ENCODE measurements at places on chromosomes 16 and 17. TPM values are rescaled to one million over a fixed set of nuclear protein-coding genes. Genes with fewer than 3 reads are reported as not detected.

GRCh38 chr16:73020409-73020884, 27.5 kb downstream of the ZFHX3 start:
- DNase-seq: peak; percentile 94
- H3K36me3 ChIP-seq: peaks cover 5% of the 10 kb centered on the region
- peak overlapping the region; percentile 64 for H3K4me3 ChIP-seq
- H3K27ac ChIP-seq: peak overlapping the region; percentile 95
- H3K4me1 ChIP-seq: peaks cover 89% of the 10 kb centered on the region
- no peaks in the 10 kb centered on the region for H3K27me3 ChIP-seq

GRCh38 chr16:31428279-31428597, at the start of gene COX6A2:
Gene COX6A2, minus strand, starts transcription at chr16:31428360. Its CDS starts 35 bp downstream, at chr16:31428325.
- no peak within 1 kb of the TSS for H3K27ac ChIP-seq
- no peak within 1 kb of the TSS for H3K4me3 ChIP-seq
- peaks cover 10% of the 10 kb centered on the region for H3K27me3 ChIP-seq
- no peaks in the 10 kb centered on the region for H3K36me3 ChIP-seq
- no peaks in the 10 kb centered on the region for H3K4me1 ChIP-seq
- no peak for DNase-seq

DNA sequence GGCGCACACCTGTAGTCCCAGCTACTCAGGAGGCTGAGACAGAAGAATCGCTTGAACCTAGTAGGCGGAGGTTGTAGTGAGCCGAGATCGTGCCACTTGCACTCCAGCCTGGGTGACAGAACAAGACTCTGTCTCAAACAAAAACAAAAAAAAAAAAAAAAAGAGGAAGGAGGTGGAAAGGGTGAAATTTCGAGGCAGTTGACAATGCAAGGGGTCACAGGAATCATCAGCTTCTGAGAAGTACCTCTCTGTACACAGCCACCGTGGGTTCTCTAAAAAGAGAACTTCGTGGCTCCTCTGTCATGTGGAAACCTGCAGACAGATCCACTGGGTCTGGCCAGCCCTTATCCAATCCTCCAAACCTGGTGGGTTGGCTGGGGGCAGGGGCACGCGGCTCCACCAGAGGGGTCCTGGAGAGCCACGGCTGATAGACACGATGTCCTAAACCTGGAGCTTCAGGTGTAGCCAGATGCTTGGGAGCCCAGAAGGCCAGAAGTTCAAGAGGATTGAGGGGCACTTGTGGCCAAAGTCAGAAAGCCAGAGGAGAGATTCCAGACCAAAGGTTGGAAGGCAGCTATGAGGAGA, 540 bp upstream of the CD300LF start:
- H3K36me3 ChIP-seq: no peaks in the 10 kb centered on the region
- H3K4me3 ChIP-seq: no peak overlapping the region
- H3K4me1 ChIP-seq: no peaks in the 10 kb centered on the region
- DNase-seq: no peak
- peaks cover 28% of the 10 kb centered on the region for H3K27me3 ChIP-seq

DNA sequence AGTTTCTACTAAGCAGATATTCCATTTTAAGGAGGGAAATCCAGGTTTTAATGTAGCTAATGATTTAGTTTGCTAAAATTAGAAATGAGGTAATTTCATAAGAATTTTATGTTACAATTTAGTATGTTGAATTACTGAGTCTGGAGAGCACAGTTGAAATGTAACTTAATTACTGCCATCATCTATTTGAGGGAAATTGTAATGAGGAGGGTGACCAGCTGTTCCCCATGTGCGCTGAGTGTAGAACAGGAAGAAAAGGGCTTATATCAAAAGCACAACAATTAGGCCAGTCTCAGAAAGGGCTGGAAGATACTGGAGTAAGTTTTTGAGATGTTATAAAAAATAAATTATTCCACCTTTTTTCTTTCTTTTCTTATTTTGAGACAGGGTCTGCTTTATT, 735.1 kb upstream of the GOT2 start:
- peaks cover 17% of the 10 kb centered on the region for H3K4me1 ChIP-seq
- no peak overlapping the region for H3K27ac ChIP-seq
- no peak overlapping the region for H3K4me3 ChIP-seq
- H3K36me3 ChIP-seq: no peaks in the 10 kb centered on the region

DNA sequence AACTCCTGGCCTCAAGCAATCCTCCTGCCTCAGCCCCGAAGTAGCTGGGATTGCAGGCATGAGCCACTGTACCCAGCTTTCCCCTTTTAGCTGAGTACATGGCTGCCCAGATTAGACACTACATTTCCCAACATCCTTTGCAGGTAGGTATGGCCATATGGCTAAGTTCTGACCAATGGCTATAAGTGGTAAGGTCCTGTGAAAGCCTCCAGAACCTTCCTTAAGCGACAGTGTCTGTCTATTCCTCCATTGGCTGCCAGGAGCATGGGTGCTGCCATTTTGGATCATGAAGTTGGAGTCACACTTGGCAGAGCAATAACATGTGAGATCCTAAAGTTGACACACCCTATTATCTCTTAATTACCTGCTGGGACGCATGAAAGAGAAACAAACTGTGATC, 24.4 kb upstream of the CRHR1 start:
- H3K4me3 ChIP-seq: no peak overlapping the region
- no peaks in the 10 kb centered on the region for H3K4me1 ChIP-seq
- no peaks in the 10 kb centered on the region for H3K36me3 ChIP-seq
- peaks cover 34% of the 10 kb centered on the region for H3K27me3 ChIP-seq

DNA sequence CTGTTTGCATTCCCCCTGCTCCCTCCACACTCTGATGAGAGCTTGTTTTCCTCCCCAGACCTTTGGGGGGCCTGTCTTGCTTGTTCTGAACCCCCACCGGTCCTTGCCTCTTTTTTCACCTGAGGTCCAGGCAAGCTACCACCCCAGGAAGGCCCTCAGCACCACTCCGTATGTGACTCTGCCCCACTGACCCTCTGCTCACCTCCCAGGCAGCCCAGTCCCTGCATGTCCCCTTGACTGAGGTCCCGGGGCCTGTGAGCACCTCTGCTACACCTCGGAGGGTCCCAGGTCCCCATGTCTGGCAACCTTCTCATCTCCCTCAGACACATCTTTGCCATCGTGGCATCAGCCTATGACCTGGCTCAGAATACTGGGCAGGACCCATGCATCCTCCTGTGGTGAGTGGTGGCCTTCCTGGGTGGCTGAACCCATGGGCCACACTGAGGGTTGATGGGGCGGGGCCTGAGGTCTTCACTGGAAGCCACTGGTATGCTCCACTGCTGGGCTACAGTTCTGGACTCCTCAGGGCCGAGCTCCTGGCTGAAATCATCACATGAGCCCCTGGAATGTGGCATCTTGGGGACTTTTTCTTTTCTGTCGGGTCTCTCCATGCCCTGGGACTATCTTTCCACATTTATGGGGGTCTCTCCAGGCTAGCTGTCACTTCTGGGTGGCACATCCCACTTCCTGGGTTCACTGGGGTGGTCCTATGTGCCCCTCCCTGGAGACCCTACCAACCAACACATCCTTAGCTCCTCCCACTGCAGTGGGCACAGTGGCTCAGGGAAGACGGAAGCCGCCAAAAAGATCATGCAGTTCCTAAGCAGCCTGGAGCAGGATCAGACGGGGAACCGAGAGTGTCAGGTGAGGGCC, 3.5 kb downstream of the MYO15B start:
- DNase-seq: no peak
- H3K36me3 ChIP-seq: no peaks in the 10 kb centered on the region
- peaks cover 2% of the 10 kb centered on the region for H3K27me3 ChIP-seq

DNA sequence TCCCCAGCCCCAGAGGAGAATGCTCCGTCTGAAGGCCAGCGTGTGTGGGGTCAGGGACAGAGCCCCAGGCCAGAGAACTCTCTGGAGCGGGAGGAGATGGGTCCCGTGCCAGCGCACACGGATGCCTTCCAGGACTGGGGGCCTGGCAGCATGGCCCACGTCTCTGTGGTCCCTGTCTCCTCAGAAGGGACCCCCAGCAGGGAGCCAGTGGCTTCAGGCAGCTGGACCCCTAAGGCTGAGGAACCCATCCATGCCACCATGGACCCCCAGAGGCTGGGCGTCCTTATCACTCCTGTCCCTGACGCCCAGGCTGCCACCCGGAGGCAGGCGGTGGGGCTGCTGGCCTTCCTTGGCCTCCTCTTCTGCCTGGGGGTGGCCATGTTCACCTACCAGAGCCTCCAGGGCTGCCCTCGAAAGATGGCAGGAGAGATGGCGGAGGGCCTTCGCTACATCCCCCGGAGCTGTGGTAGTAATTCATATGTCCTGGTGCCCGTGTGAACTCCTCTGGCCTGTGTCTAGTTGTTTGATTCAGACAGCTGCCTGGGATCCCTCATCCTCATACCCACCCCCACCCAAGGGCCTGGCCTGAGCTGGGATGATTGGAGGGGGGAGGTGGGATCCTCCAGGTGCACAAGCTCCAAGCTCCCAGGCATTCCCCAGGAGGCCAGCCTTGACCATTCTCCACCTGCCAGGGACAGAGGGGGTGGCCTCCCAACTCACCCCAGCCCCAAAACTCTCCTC, 10.4 kb downstream of the CX3CL1 start:
- no peak overlapping the region for H3K4me3 ChIP-seq
- DNase-seq: no peak
- no peak overlapping the region for H3K27ac ChIP-seq
- H3K27me3 ChIP-seq: no peaks in the 10 kb centered on the region
- H3K4me1 ChIP-seq: peaks cover 27% of the 10 kb centered on the region
- H3K36me3 ChIP-seq: no peaks in the 10 kb centered on the region

GRCh38 chr16:8583199-8583598, 7.1 kb downstream of the TMEM114 start:
- no peak for DNase-seq
- H3K36me3 ChIP-seq: no peaks in the 10 kb centered on the region
- no peak overlapping the region for H3K4me3 ChIP-seq
- peaks cover 20% of the 10 kb centered on the region for H3K27me3 ChIP-seq

- H3K27me3 ChIP-seq: no peaks in the 10 kb centered on the region
- DNase-seq: no peak
- no peaks in the 10 kb centered on the region for H3K36me3 ChIP-seq
- no peaks in the 10 kb centered on the region for H3K4me1 ChIP-seq
These were observed 521.8 kb downstream of the KCNJ2 start for GRCh38 chr17:70691150-70691549.

DNA sequence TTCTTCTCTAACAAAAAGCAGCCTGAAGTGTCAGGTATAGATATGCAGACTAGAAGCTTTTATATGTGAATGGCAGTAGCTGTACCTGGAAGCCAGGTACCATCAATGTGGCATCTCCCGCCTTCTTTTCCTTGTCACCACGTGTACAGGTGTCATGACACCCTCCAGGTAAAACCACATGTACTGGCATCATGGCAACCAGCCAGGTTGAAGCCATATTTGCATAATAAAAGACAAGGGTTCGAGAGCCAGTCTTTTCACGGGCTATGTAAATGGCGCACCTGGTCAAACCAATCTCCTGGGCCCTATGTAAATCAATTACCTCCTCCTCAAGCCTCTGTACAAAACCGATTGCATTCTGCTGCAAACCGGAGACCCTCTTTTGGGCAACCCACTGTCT, 541.3 kb downstream of the CDH11 start:
- H3K27me3 ChIP-seq: no peaks in the 10 kb centered on the region
- H3K4me3 ChIP-seq: no peak overlapping the region
- H3K36me3 ChIP-seq: no peaks in the 10 kb centered on the region
- H3K27ac ChIP-seq: no peak overlapping the region

- H3K36me3 ChIP-seq: no peaks in the 10 kb centered on the region
- peaks cover 3% of the 10 kb centered on the region for H3K4me1 ChIP-seq
- H3K27me3 ChIP-seq: peaks cover 4% of the 10 kb centered on the region
- DNase-seq: no peak
- no peak overlapping the region for H3K4me3 ChIP-seq
These were observed 38.7 kb downstream of the LAT start for GRCh38 chr16:29023279-29024277.

DNA sequence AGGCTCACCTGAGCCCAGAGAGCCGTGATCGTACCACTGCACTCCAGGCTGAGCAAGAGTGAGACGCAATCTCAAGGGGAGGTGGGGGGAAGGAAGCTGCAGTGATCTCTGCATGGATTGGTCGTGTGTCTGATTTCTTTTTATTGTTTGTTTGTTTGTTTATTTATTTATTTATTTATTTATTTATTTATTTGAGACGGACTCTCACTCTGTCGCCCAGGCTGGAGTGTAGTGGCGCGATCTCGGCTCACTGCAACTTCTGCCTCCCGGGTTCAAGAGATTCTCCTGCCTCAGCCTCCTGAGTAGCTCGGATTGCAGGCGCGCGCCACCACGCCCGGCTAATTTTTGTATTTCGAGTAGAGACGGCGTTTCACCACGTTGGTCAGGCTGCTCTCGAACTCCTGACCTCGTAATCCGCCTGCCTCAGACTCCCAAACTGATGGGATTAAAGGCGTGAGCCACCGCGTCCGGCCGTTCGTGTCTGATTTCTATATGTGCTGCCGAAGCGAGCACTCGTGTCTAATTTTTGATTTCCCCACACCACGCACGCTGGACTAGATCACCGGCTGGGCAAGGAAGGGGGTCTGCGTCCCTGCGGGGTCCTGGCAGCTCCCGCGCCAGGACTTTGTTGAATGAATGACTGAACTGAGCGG, 448 bp upstream of the TNFRSF12A start:
- H3K36me3 ChIP-seq: no peaks in the 10 kb centered on the region
- H3K4me1 ChIP-seq: peaks cover 38% of the 10 kb centered on the region
- peaks cover 2% of the 10 kb centered on the region for H3K27me3 ChIP-seq
- H3K4me3 ChIP-seq: peak overlapping the region; percentile 86

GRCh38 chr16:70611785-70612303, 34.5 kb upstream of the IL34 start:
- no peak overlapping the region for H3K4me3 ChIP-seq
- no peak overlapping the region for H3K27ac ChIP-seq
- no peak for DNase-seq
- H3K36me3 ChIP-seq: peaks cover 4% of the 10 kb centered on the region
- peaks cover 7% of the 10 kb centered on the region for H3K4me1 ChIP-seq

- H3K27ac ChIP-seq: no peak overlapping the region
- DNase-seq: no peak
- H3K27me3 ChIP-seq: no peaks in the 10 kb centered on the region
- H3K4me3 ChIP-seq: no peak overlapping the region
- no peaks in the 10 kb centered on the region for H3K36me3 ChIP-seq
- H3K4me1 ChIP-seq: no peaks in the 10 kb centered on the region
These were observed 1091.0 kb downstream of the CDH8 start for GRCh38 chr16:60945225-60945624.

PSMB10 gene
- total RNA-seq: 58.3 TPM

SLC16A13 gene
- total RNA-seq: 7.9 TPM

IGFBP4 gene
- 2,132 TPM for total RNA-seq

Data from osteocyte (in vitro differentiated cells).